ENCODE measurements at places on chromosomes 5 and 9.
A peak's percentile ranks its signal among the peaks of the same experiment; 100 is the strongest.

DNA sequence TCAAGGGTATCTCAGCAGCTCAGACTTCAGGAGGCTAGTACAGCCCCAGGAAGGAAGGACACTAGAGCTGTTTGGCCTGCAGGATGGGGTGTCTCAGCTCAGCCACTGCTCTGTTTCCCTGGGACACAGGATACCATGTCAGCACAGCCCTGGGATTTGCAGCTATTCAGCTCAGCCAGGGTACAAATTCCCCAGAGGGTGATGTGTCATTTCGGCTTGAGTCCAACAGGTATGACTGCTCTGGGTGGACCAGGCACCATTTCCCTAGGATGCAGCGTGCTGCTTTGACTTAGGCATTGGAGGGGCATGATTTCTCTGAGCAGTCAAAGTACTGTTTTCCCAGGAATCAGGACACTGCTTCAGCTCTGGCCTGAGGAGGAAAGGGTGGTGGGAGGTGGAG, 130.1 kb downstream of the ARSB start:
- no peak for DNase-seq

DNA sequence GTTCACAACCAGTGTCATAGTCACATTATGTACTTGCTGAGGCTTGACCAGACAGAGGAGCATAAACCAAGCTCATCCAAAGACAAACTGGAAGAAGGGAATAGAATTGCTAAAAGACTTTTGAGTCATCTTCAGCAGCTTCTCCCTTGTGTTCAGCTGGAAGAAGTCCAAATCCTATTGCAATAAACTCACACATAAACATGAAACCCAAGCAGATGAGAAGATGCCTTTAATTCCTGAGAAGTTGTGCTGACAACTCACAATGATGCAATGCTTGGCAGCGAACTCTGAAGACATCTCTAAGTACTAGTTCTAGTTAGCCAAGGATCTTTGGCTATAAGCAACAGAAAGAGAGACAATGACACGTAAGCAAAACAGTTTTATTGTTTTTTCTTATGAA, 642.1 kb downstream of the KCTD16 start:
- DNase-seq: no peak

- DNase-seq: no peak
Observed at GRCh38 chr5:88934439-88934838, 51.5 kb upstream of the MEF2C start.

GRCh38 chr5:124398460-124398859, 348.0 kb downstream of the ZNF608 start:
- DNase-seq: no peak

DNA sequence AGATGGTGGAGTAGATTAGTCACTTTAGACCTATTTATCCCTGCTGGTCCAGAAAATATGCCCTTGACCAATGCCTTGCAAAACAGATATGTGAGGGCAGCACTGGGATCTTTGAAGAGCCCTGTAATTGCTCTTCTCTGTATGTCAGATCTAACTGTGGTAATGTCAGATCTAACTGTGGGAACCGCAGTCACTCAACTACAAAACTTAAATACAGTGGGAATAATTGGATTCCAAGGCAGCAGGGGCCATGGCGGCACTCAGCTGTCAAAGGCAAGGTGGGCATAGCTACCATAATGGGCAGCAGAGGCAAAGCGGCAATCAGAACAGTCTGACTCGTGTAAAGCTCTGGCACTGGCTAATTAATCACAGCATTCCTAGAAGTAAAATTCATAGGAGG, 46.2 kb downstream of the MTAP start:
- DNase-seq: no peak

DNA sequence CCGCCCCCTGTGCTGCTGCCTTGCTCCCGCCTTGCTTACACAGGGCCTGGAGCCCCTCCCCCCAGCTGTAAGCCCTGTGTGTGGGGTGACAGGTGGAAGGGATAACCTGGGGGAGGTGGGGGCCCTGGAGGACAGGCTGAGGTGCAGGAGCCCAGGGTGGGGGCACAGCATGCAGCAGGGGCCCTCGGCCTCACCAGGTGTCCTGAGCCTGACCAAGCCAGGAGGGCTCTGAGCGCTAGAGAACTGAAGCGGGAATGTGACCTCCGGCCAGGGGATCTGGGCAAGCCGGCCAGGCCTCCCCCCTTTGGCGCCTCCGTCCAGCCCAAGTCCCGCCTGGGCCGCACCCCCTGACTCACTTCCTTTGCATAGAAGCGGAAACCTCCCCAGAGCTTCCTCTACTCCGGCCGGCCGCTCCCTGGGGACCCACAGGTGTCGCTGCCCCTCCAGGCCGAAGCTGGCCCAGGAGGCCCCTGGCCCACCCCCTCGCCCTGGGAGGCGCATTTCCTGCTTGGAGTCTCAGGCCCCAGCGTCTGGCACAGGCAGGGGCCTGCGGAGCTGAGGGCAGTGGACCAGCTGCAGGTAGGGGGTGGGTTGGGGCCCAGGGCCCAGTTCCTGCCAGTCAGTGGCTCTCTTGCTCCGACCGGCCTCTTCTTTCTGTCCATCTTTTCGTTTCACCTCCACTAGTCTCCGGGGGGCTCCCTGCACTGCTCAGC, at the start of gene TOR4A:
TOR4A (plus strand) TSS at position 398 of the 713 bp plus-strand sequence. CDS start 964 bp downstream, outside the sequence.
- DNase-seq: peak; percentile 56

DNA sequence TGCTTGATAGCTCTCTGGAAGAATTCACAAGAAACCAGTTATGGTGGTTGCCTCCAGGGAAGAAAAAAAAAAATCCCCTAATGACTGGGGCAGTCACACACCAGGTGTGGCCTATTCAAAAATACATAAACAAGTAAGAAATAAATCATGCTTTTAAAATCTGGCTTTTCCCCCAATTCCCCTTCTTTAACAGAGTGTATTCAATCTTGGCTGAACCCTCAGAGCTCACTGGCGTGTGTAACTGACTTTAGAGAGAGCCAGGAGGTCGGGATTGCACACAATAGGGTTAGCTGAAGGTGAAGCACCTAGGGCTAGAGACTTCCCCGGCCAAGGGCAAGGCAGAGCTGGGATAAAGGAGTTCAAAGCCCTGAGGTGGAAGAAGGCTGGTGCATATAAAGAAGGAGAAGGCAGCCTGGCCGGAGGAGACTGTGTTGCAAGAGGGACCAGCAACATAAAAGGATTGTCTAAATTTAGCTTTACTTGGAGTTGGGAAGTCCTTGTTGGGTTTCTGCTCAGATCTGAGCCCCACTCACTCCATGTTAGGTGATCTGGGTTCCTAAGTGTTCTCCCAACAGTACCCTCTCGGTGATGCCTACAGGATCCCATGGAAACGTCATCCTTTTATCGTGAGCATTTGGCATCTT, 19.7 kb downstream of the FNBP1 start:
- no peak for DNase-seq

DNA sequence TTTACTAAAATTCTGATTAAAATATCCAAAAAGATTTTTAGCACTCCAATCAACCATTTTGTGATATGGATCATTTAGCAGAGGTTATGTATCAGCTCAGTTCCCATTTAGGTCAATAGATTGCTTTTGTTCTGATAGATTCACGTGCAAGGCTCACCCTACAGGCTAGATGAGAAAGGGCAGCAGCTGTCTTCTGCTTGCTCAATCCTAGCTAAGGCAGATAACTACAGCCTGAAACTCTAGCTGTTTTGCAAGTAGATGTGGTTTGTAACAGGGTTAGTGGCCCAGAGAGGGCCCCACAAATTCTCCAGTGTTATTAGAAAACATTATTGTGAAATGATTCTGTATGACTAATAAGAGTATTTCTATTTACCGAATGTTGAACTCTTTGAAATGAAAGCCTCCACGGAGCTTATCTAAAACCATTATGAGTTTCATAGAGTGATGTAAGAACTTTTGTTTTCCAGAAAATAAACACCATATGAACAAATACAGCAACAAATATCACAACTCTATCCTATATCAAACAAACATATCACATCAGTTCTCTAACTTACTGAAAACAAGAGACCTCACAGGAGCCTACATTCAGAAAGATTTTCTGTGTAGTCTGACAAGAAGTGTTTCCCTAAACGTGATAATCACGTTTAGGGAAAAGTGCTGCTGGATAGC, 841.9 kb upstream of the ACO1 start:
- DNase-seq: peak; percentile 11

GRCh38 chr5:43038496-43038989, 1.6 kb downstream of the ANXA2R start:
- peak; percentile 40 for DNase-seq

GRCh38 chr9:69018737-69019136, 4.8 kb upstream of the PRKACG start:
- DNase-seq: no peak

GRCh38 chr5:116583085-116583861, 8.7 kb upstream of the SEMA6A start:
- no peak for DNase-seq

GRCh38 chr9:77016526-77017504, 2.6 kb upstream of the FOXB2 start:
- DNase-seq: no peak

DNA sequence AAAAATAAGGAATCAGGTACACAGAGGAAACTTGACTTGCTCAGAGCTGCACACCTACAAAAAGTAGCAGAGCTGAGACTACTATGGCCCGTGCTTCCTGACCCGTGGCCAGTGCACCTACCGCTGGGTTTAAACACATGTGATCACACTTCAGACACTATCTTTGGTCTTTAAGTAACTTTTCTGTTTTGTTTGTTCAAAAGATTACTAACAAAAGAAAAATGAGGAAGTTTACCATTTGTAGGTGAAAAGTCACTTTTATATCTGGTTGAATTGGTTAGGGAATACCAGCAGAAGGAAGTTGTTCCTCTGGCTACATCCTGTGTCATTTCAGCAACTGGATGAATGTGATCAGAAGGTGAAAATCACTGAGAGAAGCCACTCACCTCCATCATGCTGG, 6.5 kb upstream of the SYK start:
- no peak for DNase-seq

- DNase-seq: no peak
Observed at GRCh38 chr5:42751044-42751443, 5.6 kb upstream of the CCDC152 start.

- DNase-seq: no peak
Observed at GRCh38 chr9:128414461-128414860, 6.2 kb upstream of the CERCAM start.

- DNase-seq: no peak
Observed at GRCh38 chr5:40397976-40398375, 281.7 kb upstream of the PTGER4 start.

DNA sequence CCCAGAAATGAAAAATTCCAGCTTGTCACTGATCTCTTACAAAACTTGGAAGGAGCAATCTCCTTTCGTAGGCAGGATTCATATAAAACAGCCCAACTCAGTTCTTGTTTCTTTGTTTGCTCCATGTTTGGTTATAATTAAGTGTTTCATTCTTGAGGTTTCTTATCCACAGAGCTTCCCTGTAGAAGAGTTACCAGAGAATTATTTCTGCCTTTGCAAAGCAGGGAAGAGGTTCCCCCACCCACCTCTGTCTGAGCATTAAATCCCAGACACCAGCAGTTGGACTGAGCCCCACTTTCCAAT, 34.1 kb upstream of the RAI14 start:
- DNase-seq: no peak

- no peak for DNase-seq
Observed at GRCh38 chr5:98690002-98690401, 83.5 kb upstream of the RGMB start.

DNA sequence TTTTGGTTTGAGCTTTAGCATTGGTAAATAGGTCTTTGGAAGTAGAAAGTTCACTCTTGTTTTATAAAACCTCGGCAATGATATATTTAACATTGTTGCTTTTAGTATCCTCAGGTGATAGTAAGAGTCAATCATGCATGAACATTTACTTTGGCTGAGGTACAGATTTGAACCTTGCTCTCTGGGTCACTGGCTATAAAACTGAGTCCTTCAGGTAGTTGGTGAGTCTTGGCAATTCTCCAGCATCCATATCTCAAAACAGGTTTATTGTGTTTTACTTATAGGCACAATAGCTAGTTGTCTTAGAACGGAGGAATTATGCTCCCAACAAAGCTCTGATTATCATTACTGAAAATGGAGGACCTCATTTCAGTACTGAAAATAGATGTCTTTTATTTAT, 75.1 kb downstream of the MAT2B start:
- DNase-seq: no peak

- DNase-seq: no peak
Observed at GRCh38 chr9:72217306-72217842, 68.1 kb downstream of the GDA start.

GRCh38 chr9:68555437-68556150, 14.9 kb upstream of the TMEM252 start:
- DNase-seq: no peak

- no peak for DNase-seq
Observed at GRCh38 chr5:51138164-51138563, 245.1 kb upstream of the ISL1 start.

DNA sequence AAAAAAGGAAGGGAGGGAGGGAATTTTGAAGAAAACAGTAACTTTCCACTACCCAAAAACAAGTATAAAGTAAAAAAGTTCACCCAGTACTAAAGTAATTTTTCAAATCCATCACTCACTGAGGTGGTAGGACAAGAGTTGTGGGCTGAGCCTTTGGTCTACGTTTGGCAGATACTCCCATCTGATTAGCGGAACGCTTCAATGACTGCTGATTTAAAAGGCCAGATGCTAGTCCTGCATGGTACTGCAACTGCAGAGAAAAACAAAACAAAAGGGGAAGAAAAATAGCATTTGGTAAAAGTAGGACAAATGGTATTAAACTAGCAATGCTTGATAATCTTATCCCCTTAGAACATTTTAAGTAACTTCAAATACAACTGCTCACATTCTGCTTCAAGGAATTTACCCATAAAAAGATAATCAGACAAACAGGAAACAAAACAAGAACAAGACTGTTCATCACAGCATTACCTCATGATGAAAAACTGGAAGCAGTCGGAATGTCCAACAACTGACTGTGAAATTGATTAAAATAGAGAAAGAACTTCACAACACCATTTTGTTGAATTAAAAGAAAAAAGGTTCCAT, 65.4 kb downstream of the MED27 start:
- no peak for DNase-seq

DNA sequence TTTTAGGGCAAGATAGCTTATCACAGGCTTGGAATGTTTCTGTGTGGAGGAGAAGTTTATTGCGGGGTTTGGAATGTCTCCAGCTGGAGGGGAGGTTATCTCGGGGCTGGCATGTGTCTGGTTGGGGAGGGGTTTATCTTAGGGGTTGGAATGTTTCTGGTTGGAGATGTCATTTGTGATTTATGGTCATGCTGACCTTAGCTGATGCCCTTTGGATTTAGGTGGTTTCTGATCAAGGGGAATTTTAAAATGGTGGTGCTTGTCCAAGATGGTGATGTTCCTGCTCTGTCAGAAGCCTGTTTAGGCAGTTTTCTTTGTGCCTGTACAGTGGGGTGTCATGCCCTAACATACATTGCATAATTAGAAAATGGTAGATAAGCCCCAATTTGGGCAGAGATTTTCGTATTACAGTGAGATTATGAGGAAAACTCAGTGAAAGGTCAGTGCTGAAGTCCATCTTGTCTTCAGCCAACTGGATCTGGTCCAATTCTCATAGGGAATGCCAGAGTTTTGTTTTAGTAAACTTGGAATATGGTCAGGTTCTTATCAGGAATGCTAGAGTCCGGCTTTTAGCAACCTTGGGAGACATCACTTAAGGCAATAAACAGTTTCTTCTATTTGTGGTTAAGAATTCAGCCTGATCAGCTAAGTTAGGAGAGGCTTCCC, 14.3 kb downstream of the CDK20 start:
- no peak for DNase-seq

Data from activated CD4-positive, alpha-beta T cell treated with anti-CD3 and anti-CD28 coated beads for 48 hours (primary cell).